ENCODE measurements at places on chromosomes 1 and 21.

DNA sequence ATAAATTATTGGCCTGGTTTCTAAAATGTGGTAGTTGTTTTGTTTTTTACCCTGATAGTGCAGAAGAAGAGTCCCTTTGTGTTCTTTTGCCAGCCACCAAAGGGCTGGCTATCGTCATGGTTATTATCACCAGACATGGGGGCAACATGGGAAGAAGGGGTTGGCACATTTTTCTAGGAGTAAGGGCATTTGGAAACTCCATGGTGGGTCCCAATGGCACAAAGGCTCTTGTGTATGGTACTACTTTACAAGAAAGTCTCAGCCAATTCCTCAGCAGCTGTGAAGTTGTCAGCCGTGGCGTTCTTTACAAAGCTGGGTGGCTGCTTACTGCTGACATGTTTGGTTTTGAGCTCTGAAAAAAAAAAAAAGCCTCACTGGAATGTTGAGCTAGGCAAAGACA is 330.4 kb upstream of the ESRRG start:
- no peaks in the 10 kb centered on the region for H3K27me3 ChIP-seq
- H3K4me1 ChIP-seq, result no peaks in the 10 kb centered on the region
- H3K36me3 ChIP-seq, result no peaks in the 10 kb centered on the region
- no peak overlapping the region for H3K4me3 ChIP-seq

GRCh38 chr1:56758794-56759193 is 60.4 kb downstream of the FYB2 start:
- no peaks in the 10 kb centered on the region for H3K4me1 ChIP-seq
- no peak overlapping the region for H3K4me3 ChIP-seq
- no peak for DNase-seq
- H3K27ac ChIP-seq, result no peak overlapping the region
- H3K36me3 ChIP-seq, result no peaks in the 10 kb centered on the region

DNA sequence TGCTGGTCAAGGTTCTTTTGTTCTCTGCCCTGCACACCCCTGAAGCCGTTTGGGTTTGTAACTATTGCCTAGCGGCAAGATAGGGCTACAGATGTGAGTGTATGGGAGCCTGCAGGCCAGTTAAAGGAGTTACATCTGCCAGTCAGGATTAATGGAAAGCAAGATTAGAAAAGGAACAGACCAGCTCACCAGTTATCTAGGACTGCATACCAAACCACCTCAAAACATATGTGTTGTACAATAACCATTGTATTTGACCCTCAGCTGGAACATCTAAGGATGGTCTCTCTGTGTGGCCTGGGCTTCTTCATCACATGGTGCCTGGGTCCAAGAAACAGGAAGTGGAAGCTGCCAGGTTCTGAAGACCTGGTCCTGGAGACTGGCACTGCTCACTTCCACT is 52.5 kb upstream of the FBXO28 start:
- no peaks in the 10 kb centered on the region for H3K36me3 ChIP-seq
- peaks cover 4% of the 10 kb centered on the region for H3K4me1 ChIP-seq
- H3K27ac ChIP-seq, result no peak overlapping the region

GRCh38 chr1:9602794-9603167 is 14.1 kb downstream of the TMEM201 start:
- H3K27me3 ChIP-seq, result no peaks in the 10 kb centered on the region
- no peak for DNase-seq
- H3K27ac ChIP-seq, result no peak overlapping the region
- no peaks in the 10 kb centered on the region for H3K36me3 ChIP-seq
- H3K4me1 ChIP-seq, result no peaks in the 10 kb centered on the region

GRCh38 chr1:4768553-4768952 is 114.1 kb downstream of the AJAP1 start:
- H3K36me3 ChIP-seq, result no peaks in the 10 kb centered on the region
- no peaks in the 10 kb centered on the region for H3K4me1 ChIP-seq
- H3K4me3 ChIP-seq, result no peak overlapping the region
- no peak for DNase-seq
- H3K27ac ChIP-seq, result no peak overlapping the region

DNA sequence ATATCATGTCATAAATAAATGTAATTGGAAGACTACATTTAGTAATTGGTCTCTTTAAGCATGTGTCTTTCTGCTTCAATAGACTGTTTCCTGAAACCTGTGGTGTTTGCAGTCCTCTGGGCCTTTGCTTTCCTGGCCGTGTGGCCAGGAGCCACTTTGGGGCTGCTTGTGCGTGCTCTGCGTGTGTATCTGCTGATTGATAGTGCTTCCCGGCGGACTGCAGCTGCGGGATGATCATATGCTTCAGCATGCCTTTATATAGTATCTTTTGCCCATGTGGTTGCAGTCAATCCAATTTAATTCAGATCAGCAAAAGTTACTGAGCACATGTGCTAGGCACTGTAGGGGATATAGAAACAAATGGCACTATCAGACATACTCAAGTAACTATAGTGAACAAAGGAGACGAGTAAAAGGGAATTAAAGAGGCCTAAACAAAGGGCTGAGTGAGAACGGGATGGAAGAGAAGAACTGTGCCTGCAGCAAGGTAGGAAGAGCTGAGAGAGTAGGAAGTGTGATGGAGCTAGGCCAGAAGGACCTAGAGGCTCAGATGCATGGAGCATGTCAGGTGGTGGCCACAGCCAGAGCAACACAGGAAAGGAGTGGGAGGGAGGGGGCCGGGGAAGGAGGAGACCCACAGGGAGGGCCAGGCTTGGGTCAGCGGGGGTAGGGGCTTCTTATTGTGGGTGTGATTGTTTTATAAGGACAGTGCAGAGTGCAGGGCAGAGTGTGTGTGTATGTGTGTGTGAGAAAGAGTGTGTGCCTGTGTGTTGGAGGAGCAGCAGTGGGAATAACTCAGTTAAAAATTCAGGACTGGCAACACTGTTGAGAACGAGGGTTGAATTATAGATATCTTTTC is 27.2 kb upstream of the TTF2 start:
- no peaks in the 10 kb centered on the region for H3K27me3 ChIP-seq
- H3K27ac ChIP-seq, result no peak overlapping the region
- no peak for DNase-seq
- H3K4me3 ChIP-seq, result no peak overlapping the region
- H3K36me3 ChIP-seq, result no peaks in the 10 kb centered on the region

DNA sequence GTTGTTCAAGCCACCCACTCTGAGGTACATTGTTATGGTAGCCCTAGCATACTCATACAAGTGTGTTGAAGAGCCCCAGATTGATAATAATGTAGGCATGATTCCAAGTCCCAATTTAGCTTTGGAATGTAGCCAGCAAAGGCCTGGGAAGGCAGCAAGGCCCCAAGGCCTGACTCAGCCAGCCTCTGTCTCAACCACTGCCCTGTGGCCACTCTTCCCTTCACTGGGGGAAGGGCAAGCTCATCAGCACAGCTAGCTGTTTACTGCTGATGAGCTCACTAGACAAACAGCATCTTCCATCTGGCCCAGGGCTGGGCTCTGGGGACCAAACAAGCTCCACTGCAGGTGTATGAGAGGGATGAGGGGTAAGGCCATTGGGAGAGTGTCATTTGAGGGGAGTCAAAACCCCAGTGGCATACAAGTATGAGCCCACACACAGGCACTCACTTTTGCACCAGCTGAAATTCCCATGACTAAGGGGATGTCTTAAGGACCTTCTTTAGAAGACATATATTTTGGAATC is 2.2 kb upstream of the IRF6 start:
- H3K27ac ChIP-seq, result no peak overlapping the region
- H3K4me3 ChIP-seq, result no peak overlapping the region
- no peaks in the 10 kb centered on the region for H3K36me3 ChIP-seq
- H3K4me1 ChIP-seq, result peaks cover 7% of the 10 kb centered on the region

Measured in hepatocyte (in vitro differentiated cells).